ENCODE measurements at places on chromosomes 6 and 20.

DNA sequence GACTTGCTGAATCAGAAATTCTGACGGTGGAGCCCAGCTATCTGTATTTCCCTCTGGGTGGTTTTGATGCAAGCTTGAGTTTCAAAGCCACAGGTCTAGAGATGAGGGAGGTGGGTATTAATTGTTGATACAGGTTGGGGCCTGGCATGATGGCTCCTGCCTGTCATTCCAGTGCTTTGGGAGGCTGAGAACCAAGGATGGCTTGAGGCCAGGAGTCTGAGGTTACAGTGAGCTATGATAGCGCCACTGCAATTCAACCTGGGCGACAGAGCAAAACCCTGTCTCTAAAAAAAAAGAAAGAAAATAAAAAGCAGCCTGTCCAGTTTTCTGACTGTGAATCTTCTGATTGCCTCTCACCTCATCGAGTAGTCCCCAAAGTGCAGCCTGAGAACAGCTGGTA is 184.8 kb upstream of the SASH1 start:
- no peak for DNase-seq

DNA sequence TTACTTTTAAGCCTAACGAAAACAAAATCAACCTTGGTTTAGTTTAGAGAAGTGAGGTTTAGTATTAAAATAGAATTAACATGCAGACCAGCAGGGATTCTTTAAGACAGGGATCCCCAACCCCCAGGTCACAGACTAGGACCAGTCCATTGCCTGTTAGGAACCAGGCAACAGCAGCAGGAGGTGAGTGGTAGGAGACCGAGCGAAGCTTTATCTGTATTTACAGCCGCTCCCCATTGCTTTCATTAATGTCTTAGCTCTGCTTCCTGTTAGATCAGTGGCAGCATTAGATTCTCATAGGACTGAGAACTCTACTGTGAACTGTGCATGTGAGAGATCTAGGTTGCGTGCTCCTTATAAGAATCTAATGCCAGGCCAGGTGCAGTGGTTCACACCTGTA is 225.9 kb downstream of the NKAIN2 start:
- DNase-seq, result no peak

GRCh38 chr6:7201732-7202541 is 94.2 kb downstream of the RREB1 start:
- no peak for DNase-seq

DNA sequence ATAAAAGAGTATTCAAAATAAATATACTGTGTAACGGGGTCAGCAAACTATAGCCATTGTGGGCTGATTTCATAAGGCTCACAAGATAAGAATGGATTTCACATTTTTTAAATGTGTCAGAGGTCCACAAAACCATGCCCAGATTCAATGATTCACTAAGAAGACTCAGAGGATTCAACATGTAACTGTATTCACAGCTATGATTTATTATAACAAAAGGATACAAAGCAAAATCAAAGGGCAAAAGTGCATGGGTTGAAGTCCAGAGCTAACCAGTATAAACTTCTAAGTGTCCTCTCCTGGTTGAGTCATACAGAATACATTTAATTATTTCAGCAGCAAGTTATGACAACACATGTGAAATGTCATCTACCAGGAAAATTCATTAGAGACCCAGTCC is 49.2 kb downstream of the TBC1D32 start:
- no peak for DNase-seq

DNA sequence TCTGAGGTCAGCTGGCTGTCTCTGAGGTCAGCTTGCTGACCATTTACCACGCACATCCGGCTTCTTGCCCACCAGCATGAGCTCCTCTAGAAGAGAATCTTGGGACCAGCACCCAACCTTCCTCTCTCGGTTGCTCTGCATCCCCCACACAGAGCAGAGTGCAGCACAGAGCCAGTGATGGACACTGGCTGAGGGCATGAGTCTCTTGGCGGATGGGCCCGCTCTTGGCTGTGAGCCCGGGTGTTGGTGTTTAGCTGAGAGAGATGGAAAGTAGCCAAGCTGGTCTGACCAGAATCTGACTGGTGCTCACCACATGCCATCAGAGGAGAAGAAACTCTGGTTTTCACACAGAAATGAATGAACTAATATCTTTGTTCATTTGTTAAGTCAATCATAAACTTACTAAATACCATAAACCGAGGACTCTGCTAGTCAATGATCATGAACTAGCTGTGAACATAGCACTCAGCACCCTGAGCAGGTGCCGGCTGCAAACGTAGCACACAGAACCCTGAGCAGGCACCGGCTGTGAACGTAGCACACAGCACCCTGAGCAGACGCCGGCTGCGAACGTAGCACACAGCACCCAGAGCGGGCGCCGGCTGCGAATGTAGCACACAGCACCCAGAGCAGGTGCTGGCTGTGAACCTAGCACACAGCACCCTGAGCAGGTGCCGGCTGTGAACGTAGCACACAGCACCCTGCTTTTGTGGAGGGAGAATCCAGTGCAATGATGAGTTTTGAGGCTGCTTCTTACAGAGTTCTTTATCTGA is 10.4 kb upstream of the THBS2 start:
- no peak for DNase-seq

DNA sequence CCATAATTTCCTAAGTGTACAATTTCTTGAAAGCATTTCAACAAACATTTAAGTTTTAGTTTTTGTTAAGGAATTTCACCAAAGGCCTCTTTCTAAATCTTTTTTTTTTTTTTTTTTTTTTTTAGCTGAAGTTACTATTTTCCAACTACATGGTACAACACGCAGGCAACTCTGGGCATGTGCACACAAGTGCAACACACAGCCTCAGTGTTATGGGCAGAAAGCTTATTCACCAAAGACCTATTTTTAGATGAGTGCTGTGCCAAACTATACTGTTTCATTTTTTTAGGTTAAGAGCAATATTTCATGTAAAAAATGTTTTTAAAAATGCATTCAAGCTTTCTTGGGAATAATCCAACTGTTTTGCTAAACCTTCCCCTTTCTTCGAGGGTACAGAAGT is 42.0 kb upstream of the MAP3K4 start:
- no peak for DNase-seq

DNA sequence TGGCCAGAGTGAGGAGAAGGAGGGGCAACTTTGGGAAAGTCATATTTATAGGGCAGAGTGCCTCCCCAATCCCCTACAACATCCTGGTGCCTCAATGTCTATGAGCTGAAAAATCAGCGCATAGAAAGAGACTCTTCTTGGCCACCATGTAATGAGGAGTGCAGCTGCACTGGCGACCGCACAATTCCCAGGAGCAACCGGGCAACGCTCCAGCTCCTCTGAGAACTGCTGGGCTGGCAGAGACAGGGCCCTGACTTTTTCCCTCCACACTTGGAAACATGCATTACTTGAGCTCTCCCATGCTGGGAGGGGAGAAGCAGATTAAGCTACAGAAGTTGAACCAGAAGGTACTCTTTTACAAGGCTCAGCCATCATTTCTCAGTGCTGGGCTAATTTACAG is 31.4 kb upstream of the MARCKS start:
- no peak for DNase-seq

DNA sequence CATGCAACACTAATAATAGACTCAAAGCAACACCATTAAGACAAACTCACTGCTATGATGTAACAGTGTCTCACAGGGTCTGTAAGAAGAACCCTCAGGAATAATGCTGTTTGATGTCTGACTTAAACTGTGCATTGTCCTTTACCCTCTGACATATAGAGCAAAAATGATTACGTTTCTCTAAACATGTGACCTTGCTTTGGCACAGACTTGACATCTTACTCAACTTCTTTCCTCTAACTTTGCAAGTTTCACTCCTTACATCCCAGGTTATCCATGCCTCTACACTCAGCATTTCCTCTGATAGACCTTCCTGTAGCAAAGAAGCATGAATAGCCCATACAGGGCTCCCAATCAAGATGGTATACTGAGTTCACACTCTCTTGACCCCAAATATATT is 252.7 kb downstream of the UST start:
- DNase-seq, result no peak

GRCh38 chr20:61311656-61312387 is 59.8 kb downstream of the CDH4 start:
- DNase-seq, result no peak

- no peak for DNase-seq
These were observed 63.4 kb upstream of the PMEPA1 start for GRCh38 chr20:57773059-57773815.

- no peak for DNase-seq
These were observed 2.9 kb upstream of the HLA-DOB start for GRCh38 chr6:32819729-32820128.

- DNase-seq, result no peak
These were observed 66.8 kb downstream of the PPP1R3G start for GRCh38 chr6:5151955-5152401.

DNA sequence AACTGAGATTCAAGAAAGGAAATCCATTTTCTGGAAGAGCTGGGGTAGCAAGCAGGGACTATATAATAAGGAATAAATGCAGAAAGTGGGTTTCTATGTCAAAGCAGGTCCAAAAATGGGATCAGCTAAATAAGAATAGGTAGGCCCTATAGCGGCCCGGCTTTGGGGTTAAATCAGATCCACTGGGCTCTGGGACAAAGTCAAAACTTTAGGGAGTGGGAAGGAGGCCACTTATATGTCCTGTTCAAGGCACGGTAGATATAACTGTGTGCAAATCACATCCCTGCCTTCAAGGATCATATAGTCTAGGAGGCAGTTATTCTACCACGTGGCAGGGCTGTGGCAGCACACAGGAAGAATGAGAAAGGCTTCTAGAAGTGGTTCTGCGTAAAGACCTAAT is 191.4 kb upstream of the CDYL start:
- no peak for DNase-seq

GRCh38 chr6:150537893-150538292 is 61.8 kb upstream of the PLEKHG1 start:
- no peak for DNase-seq

GRCh38 chr20:49859807-49860206 is 47.2 kb downstream of the SLC9A8 start:
- no peak for DNase-seq

DNA sequence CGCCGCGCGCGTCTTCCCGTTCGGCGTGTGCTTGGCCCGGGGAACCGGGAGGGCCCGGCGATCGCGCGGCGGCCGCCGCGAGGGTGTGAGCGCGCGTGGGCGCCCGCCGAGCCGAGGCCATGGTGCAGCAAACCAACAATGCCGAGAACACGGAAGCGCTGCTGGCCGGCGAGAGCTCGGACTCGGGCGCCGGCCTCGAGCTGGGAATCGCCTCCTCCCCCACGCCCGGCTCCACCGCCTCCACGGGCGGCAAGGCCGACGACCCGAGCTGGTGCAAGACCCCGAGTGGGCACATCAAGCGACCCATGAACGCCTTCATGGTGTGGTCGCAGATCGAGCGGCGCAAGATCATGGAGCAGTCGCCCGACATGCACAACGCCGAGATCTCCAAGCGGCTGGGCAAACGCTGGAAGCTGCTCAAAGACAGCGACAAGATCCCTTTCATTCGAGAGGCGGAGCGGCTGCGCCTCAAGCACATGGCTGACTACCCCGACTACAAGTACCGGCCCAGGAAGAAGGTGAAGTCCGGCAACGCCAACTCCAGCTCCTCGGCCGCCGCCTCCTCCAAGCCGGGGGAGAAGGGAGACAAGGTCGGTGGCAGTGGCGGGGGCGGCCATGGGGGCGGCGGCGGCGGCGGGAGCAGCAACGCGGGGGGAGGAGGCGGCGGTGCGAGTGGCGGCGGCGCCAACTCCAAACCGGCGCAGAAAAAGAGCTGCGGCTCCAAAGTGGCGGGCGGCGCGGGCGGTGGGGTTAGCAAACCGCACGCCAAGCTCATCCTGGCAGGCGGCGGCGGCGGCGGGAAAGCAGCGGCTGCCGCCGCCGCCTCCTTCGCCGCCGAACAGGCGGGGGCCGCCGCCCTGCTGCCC is 1.1 kb downstream of the SOX4 start:
- DNase-seq, result peak; percentile 39

- DNase-seq, result no peak
These were observed 266.3 kb upstream of the ECI2 start for GRCh38 chr6:4401408-4402368.
